ENCODE measurements at places on chromosomes 1 and 21.
A peak's percentile ranks its signal among the peaks of the same experiment; 100 is the strongest.

- DNase-seq: peak; percentile 18
Observed at GRCh38 chr1:18160290-18160942, 52.8 kb downstream of the IGSF21 start.

- DNase-seq: no peak
Observed at GRCh38 chr1:45409276-45409675, 69.0 kb upstream of the MUTYH start.

DNA sequence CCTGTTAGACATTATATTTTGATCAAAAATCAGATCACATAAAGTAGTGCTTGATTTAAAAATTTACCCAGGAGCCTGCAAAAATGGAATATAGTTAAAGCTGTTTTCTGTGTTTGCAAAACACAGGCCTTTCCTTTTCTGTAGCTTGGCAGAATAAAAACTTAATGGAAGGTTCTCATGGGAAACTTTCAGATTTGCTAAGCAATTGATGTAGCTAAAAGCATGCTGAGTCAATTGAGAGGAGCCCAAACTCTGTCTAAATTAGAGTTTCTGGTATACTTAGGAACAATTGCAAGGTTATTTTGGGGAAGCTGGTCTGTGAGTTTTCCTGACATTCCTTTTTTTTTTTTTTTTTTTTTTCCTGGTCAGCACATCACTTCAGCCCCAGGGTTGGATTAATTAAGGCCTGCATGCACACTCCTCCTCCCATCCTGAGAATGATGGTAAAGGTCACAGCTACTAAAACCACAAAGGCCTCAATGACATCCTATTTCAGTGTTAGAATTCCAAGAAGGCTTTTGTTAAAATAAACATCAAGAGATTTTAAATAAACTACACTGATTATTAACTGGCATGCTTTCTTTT, 608.7 kb downstream of the PLPP3 start:
- no peak for DNase-seq

DNA sequence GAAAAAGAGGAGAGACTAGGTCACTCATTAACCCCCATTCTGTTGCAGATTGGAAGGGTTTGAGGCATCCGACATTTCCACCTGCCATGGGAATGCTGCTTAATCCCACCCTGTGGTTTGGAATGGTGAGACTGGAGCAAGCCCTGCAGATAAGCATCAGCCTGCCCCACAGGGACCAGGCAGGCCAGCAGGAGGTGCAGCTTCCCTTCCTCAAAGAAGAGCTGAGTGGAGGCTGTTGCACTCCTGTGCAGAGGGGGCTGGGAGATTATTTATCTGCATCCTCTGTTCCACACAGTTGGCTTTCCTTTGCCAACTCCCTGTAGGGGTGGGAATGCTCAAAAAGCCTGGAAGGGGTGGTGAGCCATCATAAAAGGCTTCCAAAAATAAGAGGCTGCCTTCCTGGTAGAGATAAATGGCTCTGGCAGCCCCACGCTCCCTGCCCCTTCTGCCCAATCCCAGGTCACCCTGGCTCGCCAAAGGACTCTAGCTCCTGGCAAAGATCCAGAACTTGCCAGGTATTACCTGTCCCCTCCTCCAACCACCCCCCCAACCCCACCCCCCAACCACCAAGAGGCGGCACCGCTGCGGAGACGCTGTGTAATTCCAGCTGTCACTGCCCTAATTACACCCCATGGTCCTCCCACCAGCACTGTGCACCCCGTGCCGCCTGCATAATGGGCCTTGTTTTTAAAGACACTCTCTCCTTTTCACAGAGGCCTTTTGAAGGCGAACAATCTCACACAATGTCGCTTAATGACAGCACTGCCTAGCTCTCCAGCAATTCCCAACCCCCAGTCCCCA, 83.0 kb upstream of the ZC3H12A start:
- no peak for DNase-seq

- no peak for DNase-seq
Observed at GRCh38 chr1:213742992-213743391, 244.8 kb upstream of the PROX1 start.

DNA sequence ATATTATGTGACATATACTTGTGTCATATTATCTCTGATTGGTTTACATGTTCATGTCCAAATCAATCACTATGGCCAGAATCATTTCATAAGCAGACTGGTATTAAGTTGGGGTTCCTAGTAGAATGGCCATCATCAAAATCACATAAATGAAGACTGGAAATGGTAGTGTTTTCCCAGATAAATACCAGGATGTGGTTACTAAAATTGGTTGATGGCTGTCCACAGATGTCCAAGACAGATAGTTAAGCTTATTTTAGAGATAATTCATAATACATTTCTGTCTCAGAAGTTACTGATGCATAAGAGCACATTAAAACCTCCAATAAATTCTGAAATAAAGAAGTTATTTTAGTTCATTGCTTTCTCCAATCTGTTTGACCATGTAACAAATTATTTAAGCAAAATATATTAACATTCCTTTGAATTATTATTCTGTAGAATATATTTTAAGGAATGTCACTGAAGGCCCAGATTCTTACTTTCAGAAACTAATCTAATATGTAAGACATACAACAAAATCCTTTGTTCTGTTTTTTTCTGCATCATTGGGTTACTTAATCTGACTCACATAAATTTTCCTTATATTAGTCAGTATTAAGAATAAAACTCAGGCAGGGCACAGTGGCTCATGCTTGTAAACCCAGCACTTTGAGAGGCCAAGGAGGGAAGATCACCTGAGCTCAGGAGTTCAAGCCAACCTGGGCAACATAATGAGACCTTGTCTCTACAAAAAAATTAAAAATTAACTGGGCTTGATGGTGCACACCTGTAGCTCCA, 483.9 kb downstream of the PTPRC start:
- no peak for DNase-seq

GRCh38 chr1:174726167-174726879, 273.4 kb upstream of the CACYBP start:
- DNase-seq: no peak

- DNase-seq: no peak
Observed at GRCh38 chr1:218211241-218211640, 73.9 kb upstream of the RRP15 start.

DNA sequence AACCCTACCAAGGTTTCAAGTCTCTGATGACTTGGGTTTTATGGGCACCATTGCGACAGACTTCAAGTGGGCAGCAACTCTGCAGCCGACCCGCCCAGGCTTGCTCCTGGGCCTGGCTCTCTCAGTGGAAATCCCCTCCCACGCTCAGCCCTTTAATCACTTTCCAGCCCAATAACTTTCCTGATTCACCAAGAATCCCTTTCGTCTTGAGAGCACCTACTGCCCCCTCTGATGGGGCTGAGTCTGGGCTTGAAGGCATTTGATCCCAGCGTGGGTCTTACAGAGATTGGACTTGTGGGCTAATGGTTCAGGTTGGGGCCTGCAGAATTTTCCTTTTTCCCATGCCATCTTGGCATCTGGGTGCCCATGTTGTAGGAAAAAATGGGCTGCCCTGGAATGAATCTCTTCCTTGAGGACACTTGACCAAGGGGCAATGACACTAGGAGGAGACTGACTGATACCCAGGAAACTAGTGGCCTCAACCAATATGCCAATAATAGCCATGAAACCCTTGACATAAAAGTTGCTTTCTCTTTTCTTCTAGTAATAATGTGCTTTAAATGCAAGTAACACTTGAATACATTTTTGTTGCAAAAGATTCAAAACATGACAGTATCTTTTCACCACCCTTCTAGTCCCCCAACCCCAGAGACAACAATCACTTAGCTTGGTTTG, 7.8 kb upstream of the PHLDA3 start:
- no peak for DNase-seq

DNA sequence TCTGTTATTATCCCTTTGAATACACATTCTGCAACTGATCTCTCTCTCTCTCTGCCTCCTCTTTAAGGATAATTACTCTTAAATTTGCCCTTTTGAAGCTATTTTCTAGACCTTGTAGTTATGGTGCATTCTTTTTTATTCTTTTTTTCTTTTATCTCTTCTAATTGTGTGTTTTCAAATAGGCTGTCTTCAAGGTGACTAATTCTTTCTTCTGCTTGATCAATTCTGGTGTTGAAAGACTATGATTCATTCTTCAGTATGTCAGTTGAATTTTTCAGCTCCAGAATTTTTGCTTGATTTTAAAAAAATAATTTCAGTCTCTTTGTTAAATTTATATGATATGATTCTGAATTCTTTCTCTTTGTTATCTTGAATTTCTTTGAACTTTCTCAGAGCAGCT, 95.6 kb upstream of the GPR52 start:
- no peak for DNase-seq

- no peak for DNase-seq
Observed at GRCh38 chr1:160474392-160475242, 48.4 kb downstream of the SLAMF6 start.

GRCh38 chr1:1058088-1058905, 15.8 kb downstream of the RNF223 start:
- DNase-seq: no peak

- DNase-seq: no peak
Observed at GRCh38 chr1:21742578-21742977, 40.4 kb downstream of the USP48 start.

- no peak for DNase-seq
Observed at GRCh38 chr1:93701629-93702028, 20.0 kb upstream of the BCAR3 start.

DNA sequence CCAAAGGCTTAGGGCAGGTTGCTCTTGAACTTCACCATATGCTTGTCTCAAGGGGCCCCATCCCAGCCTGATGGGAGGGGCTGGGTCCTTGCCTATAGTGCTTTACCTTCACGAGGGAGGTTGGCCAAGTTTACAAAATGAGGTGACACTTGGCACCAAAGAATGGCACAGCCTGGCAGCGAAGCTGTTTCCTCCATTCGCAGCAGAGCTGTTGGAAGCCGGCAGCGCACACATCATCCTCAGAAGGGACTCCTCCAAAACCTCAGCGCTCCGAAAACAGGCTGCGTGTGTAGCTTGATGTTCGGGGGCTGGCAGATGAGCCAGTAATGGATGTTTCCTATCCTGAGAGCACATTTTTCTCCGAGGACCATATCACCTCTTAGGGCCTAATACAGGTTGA, 116.8 kb downstream of the KAZN start:
- no peak for DNase-seq

DNA sequence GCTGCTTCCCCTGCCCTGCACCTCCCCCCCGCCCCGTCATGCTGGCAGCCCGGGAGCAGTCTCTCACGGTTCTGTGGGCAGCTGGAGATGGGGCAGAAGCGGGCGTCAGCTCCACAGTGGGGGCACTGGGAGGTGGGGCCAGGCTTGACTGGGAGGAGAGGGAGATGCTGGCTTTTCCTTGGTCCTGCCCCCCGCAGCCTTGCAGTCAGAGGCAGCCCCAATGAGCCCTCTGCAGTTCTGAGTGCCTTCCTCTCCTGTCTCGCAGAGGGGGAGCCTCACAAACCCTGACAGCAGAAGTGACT, 21.7 kb downstream of the ARHGEF10L start:
- DNase-seq: no peak

- no peak for DNase-seq
Observed at GRCh38 chr1:63277195-63278192, 44.9 kb upstream of the FOXD3 start.

- no peak for DNase-seq
Observed at GRCh38 chr1:187959062-187959461, 1130.3 kb downstream of the PLA2G4A start.

- no peak for DNase-seq
Observed at GRCh38 chr1:221758455-221758854, 16.6 kb upstream of the DUSP10 start.

GRCh38 chr1:91754348-91754747, 131.6 kb downstream of the TGFBR3 start:
- no peak for DNase-seq

GRCh38 chr1:204258213-204259115, 44.7 kb upstream of the GOLT1A start:
- DNase-seq: peak; percentile 58

GRCh38 chr1:64042331-64043100, 160.9 kb upstream of the UBE2U start:
- DNase-seq: peak; percentile 63

- no peak for DNase-seq
Observed at GRCh38 chr1:180907313-180908055, 5.2 kb upstream of the KIAA1614 start.

DNA sequence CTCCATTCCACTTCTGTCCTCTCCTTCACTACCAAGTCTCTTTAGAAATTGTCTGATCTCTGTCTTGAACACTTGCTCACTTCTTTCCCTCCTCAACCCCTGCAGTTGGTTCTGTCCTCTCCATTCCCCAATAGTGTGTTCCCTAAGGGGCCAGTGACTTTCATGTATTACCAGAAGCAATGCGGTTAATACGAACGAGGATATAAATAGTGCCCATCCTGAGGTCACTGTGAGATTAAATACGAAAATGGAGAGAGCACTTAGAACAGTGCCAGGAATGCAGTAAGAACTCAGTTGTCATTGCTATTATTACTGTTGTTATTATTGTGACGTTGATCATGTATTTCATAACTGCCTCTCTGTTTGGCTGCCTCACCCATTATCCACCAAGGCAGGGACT, 53.0 kb upstream of the ARTN start:
- DNase-seq: no peak

- DNase-seq: no peak
Observed at GRCh38 chr1:167676916-167677848, 44.6 kb upstream of the MPZL1 start.

DNA sequence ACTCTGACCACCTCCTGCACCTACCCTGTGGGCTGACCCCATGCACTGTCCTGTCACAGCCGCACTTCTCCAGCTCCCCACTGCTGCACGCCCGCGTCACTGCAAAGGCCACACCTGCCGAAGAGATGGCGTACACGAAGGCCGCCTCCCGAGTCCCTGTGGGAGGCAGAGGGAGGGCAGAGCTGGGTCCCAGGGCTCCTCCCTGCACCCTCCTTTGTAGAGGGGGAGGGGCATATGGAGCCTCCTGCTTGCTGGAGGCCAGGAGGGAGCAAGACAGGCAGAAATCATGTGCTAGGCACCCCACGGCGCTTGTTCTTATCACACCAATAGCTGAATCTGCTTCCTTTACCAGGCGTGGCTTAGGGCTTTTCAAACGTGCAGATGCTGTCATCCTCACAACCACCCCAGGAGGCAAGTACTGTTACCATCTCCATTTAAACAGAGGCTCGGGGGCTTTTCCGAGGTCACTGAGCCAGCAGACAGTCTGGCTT, 21.4 kb downstream of the WNT4 start:
- no peak for DNase-seq

DNA sequence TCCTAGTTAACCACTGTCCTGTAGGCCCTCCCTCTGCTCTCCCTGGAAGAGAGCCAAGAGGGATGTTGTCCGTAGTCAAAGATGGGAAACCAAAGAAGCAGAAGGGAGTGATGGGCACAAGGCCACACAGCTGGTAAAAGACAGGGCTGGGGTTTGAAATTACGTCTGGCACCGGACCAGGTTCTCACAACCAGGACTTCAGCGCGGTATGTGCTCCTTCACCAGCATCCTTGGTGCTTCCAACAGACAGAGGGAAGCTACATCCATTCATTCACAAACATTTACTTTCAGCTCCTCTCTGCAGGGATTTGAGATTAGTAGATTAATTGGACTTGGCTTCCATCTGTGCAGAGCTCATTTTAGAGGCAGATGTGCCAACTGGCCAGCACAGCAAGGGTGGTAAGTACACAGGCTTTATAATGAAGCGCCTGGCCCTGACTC, 191.2 kb downstream of the TRABD2B start:
- no peak for DNase-seq

All from hippocampal formation (tissue), 2 donors.